ENCODE measurements at places on chromosomes 2 and 18.
A peak's percentile ranks its signal among the peaks of the same experiment; 100 is the strongest.

- no peak for DNase-seq
These were observed 15.1 kb downstream of the AAK1 start for GRCh38 chr2:69628325-69629021.

DNA sequence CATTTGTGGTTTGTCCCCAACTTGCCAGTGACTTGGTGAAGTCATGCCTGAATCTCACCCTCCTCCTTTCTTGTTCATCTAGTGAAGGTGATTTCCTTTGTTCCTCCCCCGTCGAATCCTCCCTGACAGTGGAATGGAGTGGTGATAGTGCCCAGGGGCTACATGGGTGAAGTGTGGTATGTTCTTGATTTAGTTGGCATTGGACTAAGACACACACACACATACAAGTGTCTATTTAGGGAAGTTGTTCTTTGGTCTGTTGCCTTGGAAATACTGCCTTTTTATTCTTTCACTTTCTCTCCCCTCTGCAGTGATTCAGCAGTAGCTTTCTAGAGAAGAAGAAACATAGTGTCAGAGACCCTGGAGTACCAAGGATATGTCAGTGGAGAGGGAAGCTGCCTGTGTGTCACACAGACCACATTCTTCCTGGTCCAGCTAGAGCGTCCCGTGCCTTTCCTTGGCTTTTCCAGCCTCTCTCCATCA lies 10.9 kb downstream of the INPP4A start:
- DNase-seq: no peak

DNA sequence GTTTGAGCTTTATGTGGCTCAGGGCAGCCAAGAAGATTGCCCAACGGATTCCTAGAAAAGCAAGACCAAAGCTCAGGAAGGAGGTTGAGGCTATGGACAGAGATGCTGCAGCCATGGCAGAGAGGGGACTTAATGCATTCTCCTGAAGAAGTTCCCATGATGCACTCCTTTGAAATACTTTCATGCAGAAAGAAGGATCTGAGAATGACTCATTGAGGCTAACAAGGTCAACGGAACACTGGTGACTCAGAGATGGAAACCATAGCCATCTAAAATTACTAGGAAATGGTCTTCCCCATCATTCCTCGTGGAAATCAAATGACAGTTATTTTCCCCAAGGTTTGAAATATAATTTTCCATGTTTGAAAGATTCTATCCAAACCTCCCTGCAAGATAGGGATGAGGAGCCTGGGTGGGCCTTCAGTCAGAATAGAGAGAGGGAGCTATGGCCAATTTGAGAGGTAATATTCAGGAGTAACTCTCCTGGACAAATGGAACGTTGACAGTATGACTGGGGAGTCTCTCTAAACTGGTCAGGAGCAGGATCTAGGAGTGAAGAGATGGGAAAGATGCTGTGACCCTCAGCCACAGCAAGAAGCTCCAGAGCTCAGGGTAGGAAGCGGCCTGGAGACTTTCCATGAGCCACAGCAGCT lies 63.0 kb downstream of the REEP1 start:
- DNase-seq: no peak

DNA sequence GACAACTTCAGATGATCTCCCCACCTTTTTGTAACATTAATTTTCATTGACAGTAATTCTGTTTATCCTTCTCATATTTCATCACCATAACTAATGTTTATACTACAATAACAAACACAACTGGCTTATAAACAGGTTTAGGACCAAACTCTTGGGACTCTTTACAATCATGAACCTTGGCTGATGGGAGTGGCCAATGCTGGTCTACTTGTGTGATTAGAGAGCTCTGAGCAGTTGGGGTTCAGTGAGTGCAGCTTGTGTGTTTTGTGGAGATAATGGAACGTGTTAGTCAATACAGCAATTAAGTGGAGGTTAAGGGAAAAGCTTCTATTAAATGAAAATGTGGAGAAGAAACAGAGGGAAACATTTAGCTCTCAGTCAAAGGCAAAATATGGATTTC lies 207.1 kb downstream of the SPAG16 start:
- DNase-seq: no peak

- DNase-seq: no peak
These were observed 114.1 kb downstream of the GBX2 start for GRCh38 chr2:236054125-236054524.

DNA sequence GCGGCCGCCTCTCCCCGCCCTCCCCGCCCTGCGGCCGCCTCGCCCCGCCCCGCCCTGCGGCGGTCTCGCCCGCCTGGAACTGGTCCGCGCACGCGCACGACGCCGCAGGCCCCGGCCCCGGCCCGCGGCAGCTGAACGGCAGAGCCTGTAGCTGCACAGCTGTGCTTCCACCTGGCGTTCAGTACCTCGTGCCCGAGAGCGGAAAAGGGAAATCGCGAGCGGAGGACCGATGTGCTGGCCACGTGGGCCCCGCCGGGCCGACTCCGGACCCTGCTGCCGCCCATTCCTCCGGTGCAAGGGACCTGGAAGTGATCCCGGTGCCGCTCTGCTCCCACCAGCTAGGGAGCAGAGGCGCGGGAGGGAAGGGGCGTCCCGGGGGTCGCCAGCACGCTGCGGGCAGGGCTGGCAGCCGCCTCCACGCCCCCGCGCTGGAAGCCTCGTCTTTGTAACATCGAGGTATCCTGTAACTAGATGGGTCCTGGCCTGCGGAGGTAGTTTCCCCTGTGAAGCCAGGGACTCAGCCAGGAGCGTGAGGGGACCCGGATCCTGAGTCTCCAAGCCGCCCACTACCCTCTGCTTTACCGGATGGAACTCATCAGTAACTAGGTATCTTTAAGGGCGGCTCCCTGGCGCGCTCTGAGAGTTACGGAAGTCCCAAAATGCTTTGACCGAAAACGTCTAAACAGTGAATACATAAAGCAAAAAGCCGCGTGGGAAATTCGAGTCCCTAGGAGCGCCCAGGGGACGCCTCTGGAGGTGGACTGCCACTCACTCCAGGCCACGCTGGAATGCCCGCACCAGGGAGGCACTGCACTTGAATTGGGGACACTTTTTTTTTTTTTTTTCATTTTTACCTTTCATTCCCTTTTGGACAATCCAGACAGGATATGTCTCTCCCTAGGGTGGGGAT lies 704 bp upstream of the ODC1 start:
- peak; percentile 71 for DNase-seq

GRCh38 chr18:11736656-11737055 lies 47.6 kb downstream of the GNAL start:
- no peak for DNase-seq

DNA sequence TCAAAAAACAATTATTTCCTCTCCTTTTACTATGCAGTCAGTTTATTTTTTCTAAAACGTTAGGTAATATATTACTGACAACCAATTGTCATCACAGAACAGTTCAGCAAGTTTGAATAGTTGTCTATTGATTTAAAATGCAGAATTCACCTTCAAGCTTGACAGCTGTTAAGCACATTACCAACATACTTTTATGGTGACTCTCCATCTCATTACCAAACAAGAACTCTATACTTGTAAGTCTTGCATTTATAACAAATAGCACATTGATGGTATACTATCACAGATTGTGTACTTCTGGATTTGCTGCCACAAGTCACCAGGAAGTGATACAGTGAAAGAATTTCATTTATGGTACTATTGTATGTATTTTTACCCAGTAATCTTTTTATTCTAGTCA lies 99.4 kb upstream of the PPP1CB start:
- no peak for DNase-seq

GRCh38 chr18:26711756-26712155 lies 153.8 kb downstream of the AQP4 start:
- no peak for DNase-seq

- no peak for DNase-seq
These were observed 80.4 kb downstream of the STK39 start for GRCh38 chr2:168166902-168167510.

GRCh38 chr18:2070631-2071030 lies 500.7 kb downstream of the METTL4 start:
- peak; percentile 9 for DNase-seq

DNA sequence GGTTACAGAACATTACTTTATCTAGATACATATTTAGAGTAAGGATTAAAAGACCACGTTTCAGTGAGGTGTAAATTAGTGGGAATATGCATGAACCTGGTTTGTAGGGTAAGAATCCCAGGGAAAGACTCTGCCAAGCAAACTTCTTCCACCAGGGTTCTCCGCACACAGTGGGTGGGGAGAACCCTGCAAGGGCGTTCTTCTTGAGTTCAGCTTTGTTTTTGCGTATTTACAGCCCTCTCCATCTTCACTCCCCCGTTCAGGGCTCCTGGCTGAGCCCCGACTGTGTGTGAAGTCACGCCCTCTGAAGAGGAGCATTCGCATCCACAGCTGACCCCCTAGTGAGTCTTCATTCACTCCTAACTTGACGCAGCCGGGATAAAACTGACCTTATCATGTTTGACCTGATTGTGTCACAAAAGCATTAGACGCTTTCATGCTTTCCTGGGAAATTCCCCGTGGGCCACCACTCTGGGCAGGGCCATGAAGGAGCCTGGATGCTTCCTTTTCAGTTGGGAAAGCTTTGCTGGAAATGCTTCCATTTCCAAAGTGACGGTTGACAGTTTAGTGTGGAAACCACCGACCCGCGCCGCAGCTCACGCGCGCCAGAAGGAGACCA lies 1.0 kb downstream of the ALKAL2 start:
- DNase-seq: no peak

DNA sequence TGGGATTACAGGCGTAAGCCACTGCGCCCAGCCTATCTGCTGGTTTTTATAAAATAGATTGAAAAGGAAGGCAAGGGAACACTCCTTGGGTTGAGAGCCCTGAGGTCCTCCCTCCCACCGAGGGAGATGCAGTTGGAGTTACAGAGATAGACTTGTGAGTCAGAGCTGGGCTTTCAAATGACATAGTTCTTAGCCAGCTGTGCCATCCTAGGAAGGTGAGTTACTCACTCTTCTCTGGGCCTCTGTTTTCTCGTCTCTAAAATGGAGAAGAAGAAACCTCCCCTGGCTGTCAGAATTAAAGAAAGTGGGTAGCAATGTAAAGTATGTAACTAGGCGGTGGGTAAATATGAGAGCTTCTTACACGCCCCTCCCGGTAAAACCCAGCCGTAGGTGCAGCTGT lies 2.4 kb downstream of the LRRFIP1 start:
- DNase-seq: no peak

- DNase-seq: no peak
These were observed 133.1 kb downstream of the NBAS start for GRCh38 chr2:15427987-15428386.

- no peak for DNase-seq
These were observed 41.4 kb upstream of the NABP1 start for GRCh38 chr2:191636586-191636985.

- no peak for DNase-seq
These were observed at the start of gene NETO1 for GRCh38 chr18:72867746-72868584. Gene NETO1, minus strand, starts transcription at chr18:72867987. Its CDS starts 696 bp downstream, at chr18:72867291.

- no peak for DNase-seq
These were observed 634.3 kb downstream of the TRIB2 start for GRCh38 chr2:13351068-13351467.

DNA sequence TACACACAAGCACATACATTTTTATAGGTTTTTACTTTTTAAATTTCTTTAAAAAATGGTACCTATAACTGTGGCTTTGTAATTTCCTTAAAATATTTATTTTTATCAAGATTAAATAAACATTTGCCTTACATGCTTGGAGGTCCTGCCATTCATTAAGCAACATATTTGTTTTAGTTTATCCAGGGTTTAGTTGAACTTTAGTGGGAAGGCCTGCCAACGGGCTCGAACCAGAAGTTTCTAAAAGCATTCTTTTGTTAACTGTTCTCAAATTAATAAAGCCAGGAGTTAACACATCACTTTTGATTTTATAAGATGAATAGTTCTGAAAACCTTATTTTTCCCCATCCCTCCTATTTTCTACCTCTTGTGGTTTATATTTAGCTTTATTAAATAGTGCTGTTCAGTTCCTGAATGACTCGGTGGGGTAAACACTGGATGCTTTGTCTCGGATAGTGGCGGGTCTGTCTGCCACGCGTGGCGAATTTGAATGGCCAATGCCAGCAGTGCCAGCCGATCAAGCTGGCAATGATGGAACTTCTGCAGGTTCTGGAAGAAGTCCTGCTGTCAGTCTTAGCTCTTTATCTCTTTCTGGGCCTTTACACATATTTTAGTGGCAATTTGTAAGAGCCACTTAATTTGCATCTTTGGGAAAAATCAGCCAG lies 32.2 kb downstream of the SH3YL1 start:
- no peak for DNase-seq

DNA sequence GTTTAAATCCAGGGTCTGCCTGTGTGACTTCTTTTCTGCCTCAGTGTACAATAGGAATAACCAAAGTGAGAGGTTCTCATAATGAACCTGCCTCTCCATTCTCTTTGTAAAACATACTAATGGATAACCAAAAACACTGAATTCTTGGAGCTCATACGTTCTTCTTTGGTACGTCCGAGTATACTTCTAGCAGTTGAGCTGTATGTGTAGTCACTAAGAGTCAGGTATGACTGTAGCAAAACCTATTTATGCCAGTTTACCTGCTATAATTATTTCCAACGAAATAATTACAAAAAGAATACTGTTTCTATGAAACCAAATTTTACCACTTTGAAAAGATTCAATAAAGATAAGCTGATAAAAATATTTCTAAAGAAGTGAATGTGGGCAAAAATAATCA lies 109.2 kb downstream of the IKZF2 start:
- DNase-seq: no peak

- no peak for DNase-seq
These were observed at the start of gene GTF2A1L for GRCh38 chr2:48617618-48618017. Gene GTF2A1L, plus strand, starts transcription at chr2:48617856. Its CDS starts 19 bp downstream, at chr2:48617875.

DNA sequence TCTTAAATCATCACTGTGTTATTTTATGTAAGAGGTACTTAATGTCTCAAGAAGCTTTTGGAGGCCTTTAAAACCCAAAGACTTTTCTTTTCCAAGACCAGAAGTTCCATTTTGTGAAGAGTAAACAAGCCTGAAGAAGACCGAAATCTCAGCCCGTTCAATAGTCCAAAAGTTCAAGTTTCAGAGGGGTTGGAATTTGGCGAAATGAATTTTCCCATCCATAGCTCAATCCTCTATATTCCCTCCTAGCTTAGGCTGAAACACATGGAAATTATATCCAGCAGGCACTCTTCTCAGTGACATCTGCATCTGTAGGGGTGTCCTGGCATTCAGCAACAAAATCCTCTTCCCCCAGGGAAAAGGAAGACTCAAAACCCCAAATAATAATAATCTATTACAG lies 344.6 kb downstream of the ARHGAP15 start:
- DNase-seq: no peak

GRCh38 chr2:41668529-41668928 lies 379.3 kb upstream of the PKDCC start:
- no peak for DNase-seq

DNA sequence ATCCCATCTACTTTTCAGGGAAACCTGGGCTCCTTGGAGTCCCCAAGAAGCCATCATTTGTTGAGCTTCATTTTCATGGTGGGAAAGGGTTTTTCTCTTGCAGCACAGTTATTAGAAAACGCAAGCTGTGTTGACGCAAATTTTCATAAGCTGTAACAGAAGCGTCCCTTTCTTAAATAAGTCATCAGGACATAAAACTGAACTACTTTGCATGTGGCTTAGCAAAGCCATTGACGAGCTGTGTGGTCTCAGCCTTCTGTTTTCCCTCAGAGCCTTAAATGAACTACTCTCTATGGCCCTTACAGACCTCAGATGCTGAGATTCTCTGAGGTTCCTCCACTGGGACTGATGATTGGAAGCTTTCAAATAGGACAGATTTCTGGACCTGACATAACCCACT lies 85.1 kb downstream of the ARL4C start:
- no peak for DNase-seq
